Amygdala (tissue), 56 donors: ENCODE measurements at places on chromosomes 2 and 18.

GRCh38 chr2:207835805-207836204 is 66.1 kb upstream of the FZD5 start:
- no peak for DNase-seq

- no peak for DNase-seq
These were observed 3.2 kb downstream of the GPR35 start for GRCh38 chr2:240628507-240628807.

GRCh38 chr2:127403460-127403859 is 14.8 kb upstream of the PROC start:
- DNase-seq, result no peak

DNA sequence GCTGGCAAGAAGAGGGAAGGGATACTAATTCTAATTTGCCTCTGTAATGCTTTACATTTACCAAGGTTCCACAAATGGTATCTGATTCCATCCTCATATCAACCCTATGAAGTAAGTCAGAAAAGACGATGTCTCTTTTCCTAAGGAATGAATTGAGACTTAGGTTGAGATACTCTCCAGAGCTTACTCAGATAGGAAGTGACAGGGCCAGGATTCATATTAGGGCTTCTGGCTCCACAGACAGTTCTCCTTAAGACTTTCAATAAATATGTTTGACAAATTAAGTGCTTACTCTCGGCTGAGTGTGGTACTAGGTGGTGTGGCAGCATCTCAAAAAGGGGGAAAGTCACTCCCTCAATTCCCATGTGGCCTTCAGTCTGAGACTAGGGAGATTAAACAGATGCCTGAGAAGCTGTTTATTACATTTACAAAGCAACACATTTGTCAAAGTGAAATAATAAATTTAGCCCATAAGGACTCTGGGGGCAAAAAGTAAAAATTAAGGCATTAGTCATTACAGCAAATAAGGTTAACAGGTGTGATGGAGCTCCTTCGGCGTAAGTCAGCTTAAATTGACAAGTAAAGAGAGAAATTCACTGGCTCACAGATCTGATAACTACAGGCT is 14.2 kb downstream of the CDK15 start:
- no peak for DNase-seq

- DNase-seq, result no peak
These were observed 21.3 kb downstream of the LIMS1 start for GRCh38 chr2:108555572-108555971.

DNA sequence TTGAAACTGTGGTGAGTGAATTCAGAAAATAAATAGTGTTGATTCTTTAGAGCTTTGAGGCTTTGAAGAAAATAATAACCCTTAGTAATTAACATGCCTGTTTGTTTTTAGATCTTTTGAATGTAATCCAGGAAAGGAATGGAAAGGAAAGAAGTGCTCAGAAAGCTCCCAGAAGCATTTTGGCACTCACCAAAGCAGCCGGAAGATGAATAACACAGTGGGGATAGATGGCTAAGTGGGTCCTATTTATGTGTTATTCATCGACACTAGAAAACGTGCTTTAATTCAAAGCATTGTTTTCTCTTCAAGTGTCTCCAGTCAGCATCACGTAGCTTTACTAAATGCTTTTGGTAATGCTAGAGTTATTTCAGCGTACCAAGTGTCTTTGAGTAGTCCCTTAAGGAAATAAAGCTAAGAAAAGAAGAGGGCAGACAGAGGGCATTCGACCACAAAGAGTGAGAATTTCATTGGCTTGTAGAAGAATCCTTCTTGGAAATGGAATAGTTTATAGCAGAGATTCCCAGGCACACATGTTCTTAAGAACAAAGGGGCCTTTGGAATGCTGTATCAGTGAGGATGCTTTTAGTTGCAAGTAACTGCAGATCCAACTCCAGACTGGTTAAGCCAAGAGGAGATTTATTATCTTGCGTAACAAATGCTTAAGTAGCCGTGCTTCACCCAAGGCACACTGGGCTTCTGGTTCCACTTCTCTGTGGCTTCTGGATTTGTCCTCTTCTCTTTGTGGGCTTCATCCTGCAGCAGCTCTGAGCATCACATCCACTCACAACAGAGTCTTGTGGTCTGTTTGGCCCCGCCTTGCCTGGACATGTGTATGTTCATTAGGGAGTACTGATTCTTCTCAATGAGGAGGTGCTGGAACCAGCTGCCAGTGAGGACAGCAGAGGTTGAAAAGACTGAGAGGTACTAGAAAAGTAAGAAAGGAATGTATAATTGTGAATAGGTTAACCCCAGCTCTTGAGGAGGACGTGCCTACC is 63.6 kb upstream of the LTBP1 start:
- DNase-seq, result no peak

DNA sequence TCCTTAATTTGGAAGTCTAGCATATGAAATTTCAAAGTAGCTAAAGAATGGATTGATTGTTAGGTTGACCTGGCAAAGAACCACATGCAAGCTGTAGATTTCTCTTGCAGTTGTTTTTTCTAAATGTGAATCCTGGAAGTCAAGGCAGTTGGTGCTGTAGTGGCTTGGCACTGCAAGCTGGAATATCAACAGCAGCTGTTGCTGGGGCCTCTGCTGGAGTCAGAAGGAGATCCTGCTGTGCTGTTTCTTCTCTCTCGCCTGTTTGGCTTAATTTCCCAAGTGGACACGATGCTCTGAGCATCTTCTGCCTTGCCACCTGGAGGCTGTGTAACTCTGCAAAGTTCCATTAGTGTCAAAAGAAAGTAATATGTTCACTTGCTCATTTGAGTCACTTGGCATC is 12.6 kb downstream of the PIK3C3 start:
- no peak for DNase-seq

GRCh38 chr2:39625927-39626270 is 39.8 kb upstream of the TMEM178A start:
- DNase-seq, result no peak

DNA sequence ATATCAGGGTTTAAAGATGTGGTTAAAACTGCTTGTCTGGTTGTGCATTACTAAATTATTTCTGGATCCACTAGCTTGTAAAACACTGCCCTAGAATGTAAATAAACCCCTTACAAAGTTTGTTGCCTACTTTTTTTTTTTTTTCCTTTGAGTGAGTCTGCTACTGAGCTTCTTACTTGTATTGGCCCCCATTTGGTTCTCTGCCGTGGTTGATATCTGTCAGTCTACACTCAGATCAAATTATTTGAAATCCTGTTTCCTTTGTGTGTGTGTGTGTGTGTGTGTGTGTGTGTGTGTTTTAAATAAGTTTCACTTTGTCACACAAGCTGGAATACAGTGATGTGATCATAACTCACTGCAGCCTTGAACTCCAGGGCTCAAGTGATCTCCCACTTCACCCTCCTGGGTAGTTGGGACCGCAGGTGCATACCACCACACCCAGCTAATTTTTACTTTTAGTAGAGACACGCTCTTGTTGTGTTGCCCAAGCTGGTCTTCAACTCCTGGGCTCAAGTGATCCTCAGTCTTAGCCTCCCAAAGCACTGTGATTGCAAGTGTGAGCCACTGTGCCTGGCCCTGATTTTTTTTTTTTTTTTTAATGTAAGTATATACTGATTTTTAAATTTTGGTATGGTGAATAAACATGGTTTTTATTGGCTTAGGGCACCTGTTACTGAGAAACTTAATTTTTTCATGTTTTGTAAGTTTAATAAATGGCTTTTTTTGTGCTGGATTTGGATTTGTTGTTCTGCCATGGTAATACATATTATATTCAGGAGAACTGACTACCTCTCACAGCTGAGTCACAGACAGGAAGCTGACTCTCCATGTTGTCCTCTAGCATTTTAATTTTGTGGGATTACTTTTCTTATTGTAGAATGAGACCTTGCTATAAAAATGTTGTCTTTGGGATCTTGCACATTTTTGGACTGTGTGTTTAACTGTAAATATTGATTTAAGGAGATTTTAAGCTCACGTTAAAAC is 48.5 kb downstream of the MAP4K4 start:
- DNase-seq, result no peak

DNA sequence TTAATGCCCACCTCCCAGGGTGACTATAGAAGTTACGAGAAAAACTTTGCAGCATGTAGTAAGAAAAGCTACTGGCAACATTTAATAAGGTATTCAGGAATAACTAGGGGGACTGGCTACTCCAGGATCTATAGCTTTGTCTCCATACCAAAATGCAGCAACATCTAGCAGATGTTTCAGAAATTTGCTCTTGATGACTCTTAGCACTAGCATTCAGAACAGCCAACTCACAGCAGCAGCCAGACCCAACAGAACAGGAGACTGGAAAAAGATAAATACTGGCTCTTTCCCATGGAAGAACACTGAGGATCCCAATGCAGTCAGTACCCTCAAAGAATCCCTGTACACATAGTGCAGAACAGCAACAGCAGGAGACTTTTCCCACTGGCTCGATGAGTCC is 105.0 kb downstream of the PRKRA start:
- no peak for DNase-seq

DNA sequence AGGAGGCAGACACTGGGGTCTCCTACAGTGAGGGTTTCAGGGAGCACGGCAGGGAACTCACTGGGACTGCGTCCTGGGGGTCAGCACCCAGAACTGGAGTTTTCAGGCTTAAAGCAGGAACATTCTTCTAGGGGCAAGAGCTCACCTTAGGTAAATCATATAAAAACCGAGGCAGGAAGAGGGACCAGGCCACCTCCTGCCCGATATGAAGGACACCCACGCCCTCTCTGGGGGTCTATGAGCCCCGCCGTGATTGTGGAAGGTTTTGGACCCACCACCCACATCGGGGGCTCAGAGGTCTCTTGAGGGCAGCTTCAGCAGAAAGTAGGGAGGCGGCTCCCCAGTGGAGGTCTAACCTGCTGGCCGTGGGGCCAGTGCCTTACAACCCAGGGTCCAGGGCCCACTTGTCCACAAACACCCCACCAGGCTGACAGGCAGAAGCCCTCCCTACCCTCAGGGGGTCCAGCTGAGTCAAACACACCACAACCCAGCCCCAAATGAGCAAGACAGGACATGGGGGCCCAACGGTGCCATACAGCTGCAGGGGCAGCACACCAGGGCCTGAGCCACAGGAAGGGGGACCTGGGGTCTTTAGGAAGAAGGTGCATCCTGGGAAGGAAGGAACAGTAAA is 25.3 kb downstream of the CROCC2 start:
- no peak for DNase-seq

- no peak for DNase-seq
These were observed 112.1 kb downstream of the KYNU start for GRCh38 chr2:142989273-142990204.

- no peak for DNase-seq
These were observed 36.6 kb downstream of the CAMKMT start for GRCh38 chr2:44398243-44398897.

DNA sequence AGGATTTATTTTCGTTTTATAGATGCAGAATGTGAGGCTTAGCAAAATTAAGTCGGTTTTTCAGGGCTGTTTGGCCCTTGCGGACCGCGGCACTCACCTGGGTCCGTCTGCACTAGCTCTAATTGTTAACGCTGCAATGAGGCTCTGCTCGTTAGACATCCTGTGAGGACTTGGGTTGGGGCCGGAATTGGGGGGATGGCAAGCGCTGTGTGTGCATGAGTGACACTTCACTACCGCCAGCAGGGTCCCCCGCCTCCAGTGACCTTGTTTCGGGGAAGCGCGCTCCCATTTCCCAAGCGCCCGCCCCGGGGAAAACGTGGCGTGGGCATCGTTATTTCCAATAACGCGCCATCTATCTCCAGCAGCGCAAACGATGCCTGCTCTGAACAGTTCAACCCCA is 54.2 kb downstream of the KCNG2 start:
- DNase-seq, result no peak

DNA sequence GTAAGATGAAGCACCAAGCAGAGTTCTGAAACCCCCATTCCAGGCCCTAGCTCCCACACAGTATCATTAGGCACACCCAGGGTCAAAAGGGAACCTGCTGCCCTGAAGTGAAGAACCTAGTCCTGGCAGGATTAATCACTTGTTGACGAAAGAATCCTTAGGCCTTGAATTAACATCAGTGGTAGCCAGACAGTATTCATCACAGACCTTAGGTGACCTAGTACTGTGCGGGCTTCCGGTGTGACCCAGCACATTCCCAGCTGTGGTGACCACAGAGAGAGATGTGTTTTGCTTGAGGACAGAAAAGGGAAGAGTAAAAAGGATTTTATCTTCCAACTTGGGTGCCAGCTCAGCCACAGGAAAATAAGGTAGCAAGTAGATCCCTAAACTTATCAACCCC is 1071.4 kb upstream of the FAM98A start:
- DNase-seq, result no peak

DNA sequence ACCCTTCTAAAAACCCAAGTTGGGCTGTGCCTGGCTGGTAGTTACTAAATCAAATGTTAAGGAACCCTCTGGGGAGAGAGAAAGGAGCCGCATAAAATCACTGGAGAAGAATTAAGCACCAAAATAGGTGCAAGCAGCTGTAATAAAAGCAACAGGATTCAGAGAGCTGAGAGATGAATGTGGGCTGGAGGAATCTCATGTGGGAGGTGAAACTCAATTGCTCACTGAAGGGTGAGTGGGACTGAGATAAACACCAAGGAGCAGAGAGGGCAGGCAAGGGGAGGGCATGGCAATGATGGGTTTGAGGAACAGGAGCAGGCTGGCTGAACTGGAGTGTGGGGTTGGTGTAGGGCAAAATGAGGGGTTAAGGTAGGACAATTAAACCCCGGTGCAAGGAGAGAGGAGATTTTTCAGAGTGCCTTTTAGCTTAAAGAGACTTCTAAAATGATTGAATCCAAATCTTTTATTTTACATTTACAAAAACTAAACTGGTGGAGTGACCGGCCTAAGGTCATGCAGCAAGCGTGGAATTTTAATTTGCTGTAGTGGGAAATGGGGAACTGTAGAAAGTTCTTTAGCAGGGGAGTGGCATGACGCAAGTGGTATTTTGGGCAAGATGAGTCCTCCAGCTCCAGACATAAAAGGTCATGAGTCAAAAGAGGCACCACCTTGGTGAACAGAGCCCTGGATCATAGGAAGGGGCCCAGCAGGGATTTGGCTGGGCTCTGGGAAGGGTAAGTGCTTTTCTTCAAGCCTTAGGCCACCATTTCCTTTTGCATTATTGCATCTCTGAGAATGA is 10.5 kb downstream of the PLB1 start:
- no peak for DNase-seq

- DNase-seq, result no peak
These were observed 4.7 kb downstream of the HMSD start for GRCh38 chr18:63953811-63954210.

DNA sequence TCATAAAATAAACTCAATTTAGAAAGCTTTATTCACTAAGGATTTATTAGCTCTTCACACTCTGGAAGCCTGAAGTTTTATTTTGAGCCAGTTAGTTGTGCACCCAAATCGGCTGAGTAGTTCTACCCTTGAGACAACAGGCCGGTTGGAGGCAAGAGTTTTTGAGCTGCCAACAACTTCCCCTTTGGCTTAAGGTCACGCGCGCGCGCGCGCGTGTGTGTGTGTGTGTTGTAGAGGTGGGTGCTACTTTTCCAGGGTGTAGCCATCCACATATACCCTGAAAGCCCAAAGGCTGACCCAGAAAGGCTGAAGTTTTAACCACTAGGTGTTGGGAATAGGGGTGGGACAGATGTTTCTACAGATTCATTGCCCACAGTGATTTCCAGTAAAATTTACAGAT is 150.2 kb upstream of the LHCGR start:
- no peak for DNase-seq

GRCh38 chr2:240456447-240457222 is 21.2 kb downstream of the GPC1 start:
- no peak for DNase-seq
